ENCODE measurements at places on chromosomes 16 and 17.

GRCh38 chr16:75312875-75313274, 61.5 kb upstream of the BCAR1 start:
- DNase-seq, result no peak

DNA sequence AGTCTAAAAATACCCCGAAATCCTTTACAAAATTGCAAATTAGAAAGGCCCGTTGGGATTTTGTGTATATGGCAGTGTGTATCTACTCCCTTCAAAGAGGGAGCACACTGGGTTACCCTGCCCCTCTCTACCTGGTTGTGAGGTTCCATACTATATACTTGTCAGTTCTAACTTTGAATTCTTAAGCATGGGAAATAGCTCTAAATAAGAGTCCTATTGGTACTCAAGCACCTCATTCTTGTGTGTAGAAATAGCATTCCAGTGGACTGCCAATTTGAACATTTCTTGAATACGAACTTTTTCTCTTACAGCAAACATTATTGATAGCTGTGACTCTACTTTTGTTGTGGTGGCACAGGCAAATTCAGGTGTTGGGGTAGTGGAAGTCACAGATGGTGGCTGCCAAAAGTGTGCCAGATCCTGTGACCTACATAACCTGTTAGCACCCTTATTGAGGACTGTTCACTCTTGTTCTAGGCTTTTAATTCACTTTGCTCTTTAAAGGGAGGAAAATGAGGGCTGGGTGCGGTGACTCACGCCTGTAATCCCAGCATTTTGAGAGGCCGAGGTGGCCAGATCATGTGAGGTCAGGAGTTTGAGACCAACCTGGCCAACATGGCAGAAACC, 16.1 kb downstream of the ESRP2 start:
- no peak for DNase-seq

- DNase-seq, result no peak
Measured at GRCh38 chr17:7094652-7095019, 14.6 kb upstream of the CLEC10A start.

DNA sequence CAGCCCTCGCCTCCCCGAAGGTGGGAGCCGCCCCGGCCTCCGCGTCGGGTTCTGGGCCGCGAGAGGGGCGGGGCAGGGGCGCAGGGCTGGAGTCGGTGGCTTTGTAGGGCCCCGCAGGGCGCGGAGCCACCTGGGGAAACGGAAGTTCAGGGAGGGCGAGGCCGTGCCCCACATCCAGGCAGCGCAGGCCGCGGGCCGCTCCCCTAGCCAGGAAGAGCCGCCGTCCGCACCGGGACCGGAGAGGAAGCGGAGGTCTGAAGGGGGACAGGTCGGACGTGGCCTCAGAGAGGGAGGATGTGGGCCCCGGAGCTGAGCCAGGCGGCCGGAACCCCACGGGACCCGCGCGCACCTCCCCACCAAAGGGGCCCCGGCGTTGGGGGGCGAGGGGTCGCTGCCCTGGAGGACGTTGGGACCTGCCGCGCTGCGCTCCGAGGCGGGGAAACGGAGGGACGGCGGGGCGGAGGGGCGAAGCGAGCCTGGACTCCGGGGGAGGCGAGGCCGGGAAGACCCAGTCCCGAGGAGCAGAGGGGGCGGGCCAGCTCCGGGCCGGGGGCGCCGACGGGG, 482 bp upstream of the SLC16A3 start:
- DNase-seq, result no peak

DNA sequence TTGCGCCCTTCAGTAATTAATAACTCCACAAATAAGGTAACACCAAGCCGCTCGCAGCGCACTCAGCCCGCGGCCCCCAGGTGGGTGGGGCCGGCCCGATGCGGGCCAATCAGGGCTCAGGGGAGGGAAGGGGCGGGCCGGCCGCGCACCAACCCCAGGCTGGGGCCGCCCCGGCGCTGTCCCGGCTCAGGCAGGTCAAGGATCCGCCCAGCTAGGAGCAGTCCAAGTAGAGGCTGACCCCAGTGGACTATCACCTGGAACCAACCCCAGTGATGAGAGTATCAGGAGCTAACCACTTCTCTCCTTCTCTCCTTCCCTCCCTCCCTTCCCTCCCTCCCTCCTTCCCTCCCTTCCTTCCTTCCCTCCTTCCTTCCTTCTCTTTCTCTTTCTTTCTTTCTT, 110.8 kb downstream of the C16orf78 start:
- DNase-seq, result no peak

GRCh38 chr17:63827002-63827800, at the start of the genes FTSJ3 and PSMC5:
Gene FTSJ3 (minus strand): TSS chr17:63827663. CDS start chr17:63826902, 761 bp downstream.
Gene PSMC5 (plus strand): TSS chr17:63827431. CDS start chr17:63827491, 60 bp downstream.
- DNase-seq, result peak; percentile 90

DNA sequence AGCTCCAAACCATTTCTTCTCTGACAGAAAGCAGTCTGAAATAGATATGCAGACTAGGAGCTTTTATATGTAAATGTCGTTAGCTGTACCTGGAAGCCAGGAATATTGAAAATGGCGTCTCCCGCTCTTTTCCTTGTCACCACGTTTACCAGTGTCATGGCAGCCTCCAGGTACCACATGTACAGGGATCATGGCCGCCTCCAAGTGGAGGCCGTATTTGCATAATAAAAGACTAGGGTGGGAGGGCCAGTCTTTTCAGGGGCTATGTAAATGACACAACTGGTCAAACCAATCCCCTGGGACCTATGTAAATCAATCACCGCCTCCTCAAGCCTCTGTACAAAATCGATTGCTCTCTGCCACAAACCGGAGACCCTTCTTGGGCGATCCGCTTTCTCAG, 54.3 kb downstream of the MYOCD start:
- DNase-seq, result no peak

GRCh38 chr17:67038861-67039365, 5.4 kb upstream of the CACNG1 start:
- no peak for DNase-seq

GRCh38 chr16:86597880-86598606, 19.7 kb downstream of the FOXL1 start:
- DNase-seq, result no peak

DNA sequence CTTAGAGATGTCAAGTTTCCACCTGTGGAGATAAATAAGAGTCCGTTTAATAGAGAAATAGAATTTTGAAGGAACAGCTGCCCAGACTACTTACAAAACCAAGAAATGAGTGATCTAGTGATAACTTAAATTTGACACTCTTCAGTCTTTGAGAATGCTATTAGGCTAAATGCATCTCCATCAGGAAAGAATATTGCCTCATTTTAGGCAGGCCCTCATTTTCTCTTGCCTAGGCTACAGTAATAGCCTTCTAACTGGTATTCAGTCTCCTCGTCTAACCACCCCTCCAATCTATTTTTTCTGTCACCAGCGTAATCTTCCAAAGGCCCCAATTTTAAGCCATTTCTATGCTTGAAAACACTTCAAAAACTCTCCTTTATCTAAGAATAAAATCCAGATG, 537.8 kb upstream of the CA10 start:
- DNase-seq, result no peak

GRCh38 chr16:57413301-57413730, 8.7 kb downstream of the CCL17 start:
- no peak for DNase-seq

GRCh38 chr17:50666316-50666715, 31.6 kb downstream of the ABCC3 start:
- DNase-seq, result no peak

DNA sequence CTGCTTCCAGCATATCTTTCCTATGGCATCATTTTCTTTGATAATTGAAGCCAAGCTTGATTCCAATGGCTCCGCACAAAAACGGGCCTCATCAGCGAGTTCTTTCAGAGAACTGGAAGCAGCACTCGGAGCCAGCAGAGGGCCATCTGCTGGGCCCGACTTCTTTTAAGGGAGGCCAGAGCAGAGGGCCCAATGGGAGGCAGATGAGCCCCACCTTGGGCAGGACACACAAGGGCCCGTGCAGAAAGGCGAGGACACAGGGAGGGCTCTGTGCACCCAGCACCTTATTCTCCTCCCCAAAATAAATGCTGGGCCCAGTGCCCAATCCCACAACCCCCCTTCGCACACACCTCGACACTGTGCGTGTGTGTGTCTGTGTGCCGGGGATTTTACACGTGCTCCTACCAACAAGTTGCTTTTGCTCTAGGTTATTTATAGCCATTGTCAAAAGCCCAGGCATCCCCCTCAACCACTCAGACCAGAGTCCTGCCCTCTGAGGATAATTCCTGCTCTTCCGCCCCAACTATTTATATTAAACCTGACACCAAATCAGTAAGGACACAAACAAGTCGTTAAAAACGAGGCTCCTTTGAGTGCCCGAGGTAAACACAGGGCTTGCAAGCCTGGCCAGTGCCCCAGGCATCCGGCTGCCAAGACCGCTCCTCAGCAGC, 6.8 kb downstream of the AXIN2 start:
- no peak for DNase-seq

GRCh38 chr16:920051-920681, 50.6 kb downstream of the LMF1 start:
- no peak for DNase-seq
